Stimulated activated CD4-positive, alpha-beta T cell treated with anti-CD3 and anti-CD28 coated beads, TNF-alpha, amount 100 ng/mL, for 1 hour (primary cell): ENCODE measurements at places on chromosomes 1 and 21.

DNA sequence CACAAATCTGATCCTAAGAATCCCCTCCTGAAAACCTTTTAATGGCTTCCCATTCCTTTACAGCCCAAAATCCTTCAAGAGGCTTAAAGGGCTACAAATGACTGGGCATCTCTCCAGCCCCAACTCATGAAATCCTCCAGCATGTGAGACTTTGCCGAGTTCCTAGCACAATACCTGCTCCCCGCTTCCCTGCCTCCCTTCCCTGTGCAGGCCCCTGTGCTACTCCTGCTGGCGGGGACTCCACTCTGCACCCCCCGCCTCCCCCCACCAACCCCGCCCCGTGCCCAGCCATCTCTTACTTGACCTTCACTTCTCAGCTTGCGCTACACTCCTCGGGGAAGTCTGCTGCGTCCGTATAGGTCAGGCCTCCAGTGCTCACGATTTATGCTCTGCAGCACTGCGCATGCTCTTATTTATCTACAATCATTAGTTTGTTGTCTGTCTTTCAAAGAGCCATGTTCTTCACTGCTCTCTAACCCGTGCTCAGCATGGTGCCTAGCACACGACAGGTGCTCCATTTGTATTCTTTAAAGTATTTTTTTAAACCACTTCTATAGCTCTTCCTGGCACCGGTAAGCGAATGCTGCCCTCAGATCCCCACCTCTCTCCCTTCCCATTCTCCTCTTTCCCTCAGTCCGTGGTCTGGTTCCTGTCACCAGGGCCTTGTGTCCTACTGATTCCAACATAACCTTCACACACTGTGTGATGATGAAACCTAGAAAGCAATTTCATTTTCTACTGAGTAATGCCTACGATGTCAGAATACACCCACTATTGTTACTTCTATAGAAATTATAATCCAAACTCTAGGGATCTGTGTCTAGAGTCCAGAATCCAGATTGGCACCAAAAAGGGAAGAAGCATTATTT lies 37.5 kb upstream of the PLA2G2C start:
- DNase-seq, result no peak

GRCh38 chr21:44261675-44262295 lies at the start of gene DNMT3L:
DNMT3L (minus strand) TSS chr21:44261897; CDS start chr21:44261259, 638 bp downstream.
- no peak for DNase-seq

DNA sequence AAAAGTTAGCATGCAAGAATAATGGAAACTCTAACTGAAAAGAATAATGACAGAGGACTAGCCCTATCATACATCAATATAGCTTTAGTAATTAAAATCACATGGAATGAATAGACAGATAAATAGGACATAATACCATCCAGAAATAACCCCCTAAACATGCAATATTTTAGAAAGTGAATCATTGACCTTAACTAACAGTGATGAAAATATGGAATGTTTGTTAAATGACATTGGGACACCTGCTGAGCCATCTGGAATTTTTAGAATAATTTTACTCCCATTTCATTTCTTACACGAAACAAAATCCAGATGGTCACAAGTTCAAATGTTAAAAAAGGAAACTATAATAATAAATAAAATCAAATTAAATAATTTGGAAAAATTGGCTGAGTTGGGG lies 53.1 kb upstream of the FMO3 start:
- DNase-seq, result no peak

DNA sequence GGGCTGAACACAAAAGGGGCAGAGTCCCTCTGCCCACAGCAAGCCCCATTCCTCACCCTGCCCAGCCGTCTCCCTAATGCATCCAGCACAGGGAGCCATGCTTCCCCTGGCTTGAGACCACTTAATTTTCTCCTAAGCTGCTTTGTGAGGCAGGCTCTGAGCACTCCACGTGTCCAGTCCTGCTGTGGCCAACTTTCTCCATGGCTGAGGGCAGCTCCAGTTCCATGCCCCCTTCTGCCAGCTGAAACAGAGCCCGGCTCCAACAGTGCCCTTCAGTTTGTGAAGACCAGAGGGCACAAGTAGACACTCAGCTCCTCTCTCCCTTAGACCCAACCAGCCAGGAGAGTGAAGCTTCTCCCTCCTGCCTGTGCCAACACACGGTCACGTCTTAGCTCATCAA lies 33.8 kb downstream of the PLEKHA6 start:
- no peak for DNase-seq
